ENCODE measurements at places on chromosomes 6 and 20.
A peak's percentile ranks its signal among the peaks of the same experiment; 100 is the strongest.

DNA sequence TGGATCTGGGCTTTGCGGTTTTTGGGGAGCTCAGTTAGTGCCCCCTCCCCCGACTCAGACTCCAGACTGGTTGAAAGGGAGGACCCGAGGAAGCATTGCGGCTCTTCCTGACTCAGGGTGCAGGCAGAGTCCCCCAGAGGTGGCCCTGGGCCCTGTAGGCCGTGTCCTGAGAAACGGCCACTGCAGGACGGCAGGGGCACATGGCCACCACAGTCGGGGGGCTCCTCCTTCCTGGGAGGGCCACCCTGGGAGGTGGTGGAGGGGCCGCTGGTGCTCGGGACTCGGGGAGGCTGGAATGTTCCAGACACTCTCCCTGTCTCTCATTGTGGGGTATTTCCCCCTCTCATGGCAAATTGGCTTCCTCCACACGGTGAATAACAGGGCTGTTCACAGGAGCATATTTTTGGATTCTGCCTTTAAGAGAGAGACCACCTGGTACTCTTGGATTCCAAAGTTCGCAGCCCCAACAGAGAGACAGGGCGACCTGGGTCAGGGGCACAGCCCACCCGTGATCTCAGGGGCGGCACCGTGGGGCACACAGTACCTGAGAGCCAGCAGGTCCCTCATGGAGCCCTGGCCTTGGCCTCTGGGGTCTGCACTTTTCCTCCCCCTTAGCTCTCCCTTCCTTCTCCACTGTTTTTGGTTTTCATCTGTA, 35.7 kb downstream of the FRMD1 start:
- no peak for DNase-seq

DNA sequence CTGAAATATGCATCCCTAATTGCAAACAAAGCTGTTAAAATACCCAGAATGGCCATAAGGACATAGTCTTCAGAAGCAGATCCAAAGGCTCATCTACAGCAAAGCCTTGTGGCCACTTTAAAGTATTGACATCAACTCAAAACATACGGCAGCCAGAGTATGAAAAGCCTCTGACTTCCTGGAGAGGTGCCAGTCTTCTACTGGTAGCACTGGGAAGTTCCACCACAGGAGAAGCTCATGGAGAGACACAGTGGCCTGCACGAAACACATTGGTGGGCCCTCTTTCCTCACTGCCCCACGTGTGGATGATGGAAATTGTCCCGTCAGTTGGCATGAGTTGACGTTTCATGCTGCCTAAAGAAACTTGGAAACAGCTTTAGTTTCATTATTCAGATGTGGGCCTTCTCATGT, 202.6 kb upstream of the HEY2 start:
- no peak for DNase-seq

DNA sequence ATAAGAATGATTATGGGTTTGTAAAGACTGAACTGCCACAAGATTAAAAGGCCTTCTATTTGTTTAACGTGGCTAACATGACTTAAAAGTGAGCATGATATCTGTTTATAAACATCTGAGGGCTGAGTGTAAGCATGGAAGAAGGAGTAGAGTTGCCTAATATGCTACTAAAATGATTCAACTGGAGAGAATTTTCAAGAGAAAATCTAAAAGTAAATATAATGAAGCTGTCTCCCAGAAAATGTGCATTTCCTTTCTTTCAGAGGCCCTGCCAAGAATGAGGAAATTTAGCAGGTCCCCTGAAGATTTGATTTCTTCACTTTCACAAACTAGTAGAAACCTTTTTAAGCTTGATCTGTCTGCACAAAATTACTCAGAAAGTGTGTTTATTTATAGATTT, 4.2 kb upstream of the EYA4 start:
- DNase-seq: no peak

- no peak for DNase-seq
Measured at GRCh38 chr6:52305411-52305810, 20.9 kb upstream of the MCM3 start.

DNA sequence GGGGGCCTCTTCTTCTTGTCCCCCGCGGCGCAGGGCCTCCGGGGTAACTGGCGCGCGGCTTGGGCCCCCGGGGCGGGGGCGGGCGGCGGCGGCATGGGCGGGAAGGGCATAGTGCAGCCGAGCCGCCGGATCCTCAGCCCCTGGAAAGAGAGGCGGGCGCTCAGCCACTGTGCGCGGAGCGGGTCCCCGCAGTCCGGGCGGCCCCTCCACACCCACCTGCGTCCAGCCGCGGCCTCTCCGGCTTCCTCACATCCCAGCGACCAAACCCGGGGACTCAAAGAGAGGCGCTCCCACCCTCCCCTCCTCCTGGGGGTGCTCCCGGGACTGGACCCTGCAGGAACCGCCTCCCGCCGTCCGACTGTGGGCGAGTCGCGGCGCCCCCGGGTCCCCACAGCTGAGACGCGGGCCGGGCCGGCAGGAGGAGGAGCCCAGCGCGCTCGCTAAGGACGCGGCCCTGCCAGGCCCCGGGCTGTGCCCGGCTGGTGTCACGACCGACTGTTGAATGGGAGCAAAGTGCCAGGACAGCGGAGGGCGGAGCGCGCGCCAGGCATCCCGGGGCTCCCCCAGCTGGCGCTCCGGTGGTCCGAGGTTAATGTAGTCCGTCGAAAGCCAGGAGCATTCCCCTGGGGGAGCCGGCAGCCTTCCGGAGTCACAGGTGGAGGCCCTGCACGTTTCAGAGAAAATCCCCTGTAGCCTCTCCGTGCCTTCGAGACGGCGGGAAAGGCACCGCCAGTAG, at the start of gene PRR18:
PRR18 (minus strand) TSS at position 360 of the 736 bp plus-strand sequence; CDS start at position 110, 250 bp downstream.
- DNase-seq: peak; percentile 62

DNA sequence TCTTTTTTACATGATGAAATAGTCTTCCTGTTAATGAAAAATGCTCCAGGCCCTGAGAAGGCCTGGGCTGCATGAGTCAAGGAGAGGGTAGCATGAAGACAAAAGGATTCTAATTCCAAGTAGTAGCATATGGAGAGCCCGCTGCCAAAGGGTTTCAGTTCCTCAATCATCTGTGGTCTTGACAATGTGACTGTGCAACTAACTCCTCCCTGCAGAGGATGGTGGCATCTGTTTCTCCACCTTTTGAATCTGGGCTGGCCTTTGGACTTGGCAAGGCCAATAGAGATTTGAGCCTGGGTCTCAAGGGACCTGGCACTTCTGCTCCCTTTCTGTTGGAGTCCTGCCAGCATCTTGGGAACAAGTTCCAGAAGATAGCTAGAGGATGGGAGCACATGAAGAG, 35.1 kb upstream of the ANKEF1 start:
- no peak for DNase-seq

- no peak for DNase-seq
Measured at GRCh38 chr6:143410859-143411270, 39.6 kb downstream of the ADAT2 start.

DNA sequence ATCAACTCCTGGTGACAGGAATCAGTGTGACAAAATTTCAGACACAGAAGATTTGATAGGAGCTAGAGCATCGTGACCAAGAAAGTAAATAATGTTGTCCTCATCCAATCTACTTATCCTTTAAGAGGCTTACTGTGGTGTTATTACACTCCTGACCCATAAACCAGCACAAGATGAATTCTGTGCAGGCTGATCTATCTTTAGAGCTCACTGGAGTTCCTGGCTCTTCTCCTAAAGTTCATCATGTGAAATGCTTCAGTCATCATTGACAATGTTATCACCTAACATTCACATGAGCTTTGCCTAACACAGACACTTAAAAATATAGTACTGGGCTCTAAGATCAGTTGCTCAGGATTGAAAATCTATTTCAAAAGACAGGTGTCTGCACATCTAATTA, 271.0 kb upstream of the HSF2 start:
- DNase-seq: no peak

- DNase-seq: no peak
Measured at GRCh38 chr20:24840121-24840713, 108.9 kb upstream of the CST7 start.

GRCh38 chr6:41917528-41917927, 3.4 kb downstream of the MED20 start:
- DNase-seq: no peak

DNA sequence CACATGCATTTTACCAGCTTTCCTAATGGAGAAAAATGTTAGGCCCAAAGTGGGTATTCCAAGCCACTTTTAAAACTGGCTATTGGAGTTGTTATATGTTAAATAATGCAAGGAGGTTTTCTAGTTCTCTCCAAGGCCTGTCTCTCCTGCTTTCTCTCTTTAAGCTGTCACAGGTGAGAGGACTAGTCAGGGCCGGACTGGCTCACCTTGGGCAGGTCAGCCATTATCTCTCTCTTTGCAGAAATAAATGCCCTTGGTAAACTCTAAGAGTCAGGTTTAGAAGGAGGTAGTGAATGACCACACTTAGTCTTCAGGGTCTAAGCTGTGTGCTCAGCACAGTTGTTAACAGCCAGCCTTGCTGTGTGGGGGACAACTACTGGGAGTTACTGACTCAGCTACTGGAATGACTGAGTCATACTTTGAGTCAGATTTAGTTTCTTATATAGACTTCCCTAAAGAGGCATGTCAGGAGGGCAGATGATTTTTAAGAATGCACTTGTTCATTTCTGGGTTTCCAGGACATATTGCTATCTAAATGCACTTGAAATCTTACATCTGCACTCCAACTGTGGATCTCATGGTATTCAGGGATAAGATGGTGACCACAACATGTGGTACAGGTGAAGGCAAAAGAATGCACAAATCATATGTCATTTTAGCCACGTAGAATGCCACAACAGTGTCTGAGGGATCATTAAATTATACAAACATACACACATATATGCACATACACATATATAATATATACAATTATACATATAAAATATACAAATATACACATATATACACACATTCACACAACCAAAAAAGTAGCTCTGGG, 719.4 kb downstream of the EPM2A start:
- DNase-seq: peak; percentile 33

DNA sequence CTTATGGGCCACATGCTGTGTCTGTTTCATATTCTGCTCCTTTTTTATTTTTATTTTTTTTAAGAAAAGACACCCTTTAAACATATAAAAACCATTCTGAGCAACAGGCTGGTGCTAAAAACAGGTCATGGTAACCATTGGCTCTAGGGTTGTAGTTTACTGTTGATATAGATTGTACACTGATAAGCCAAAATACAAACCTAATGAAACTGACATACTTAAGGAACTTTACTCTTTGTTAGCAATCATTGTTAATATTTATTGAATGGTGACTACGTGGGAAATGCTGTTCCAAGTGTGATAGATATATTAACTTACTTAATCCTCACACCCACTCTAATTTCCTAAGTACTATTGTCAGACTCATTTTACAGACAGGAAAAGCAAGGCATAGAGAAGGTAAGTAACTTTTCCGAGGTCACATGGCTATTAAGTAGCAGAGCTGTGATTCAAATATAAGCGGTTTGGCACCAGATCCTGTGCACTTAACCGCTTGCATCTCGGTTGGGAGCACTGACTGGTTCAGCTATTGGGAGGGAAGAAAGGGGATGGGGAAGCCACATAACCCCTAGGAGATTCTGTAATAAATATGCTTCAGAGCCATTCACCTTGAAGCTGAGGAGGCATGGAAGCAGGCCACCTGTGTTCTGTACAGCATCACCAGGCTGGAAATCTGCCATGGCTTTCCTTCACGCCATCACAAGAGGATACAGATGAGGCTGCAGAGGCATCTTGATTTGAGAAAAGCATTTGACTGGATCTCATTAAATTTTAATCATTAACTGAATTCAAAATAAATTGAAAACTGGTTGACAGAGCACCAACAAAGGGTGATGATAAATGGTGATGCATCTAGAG, 4.9 kb downstream of the TRAF3IP2 start:
- DNase-seq: no peak

DNA sequence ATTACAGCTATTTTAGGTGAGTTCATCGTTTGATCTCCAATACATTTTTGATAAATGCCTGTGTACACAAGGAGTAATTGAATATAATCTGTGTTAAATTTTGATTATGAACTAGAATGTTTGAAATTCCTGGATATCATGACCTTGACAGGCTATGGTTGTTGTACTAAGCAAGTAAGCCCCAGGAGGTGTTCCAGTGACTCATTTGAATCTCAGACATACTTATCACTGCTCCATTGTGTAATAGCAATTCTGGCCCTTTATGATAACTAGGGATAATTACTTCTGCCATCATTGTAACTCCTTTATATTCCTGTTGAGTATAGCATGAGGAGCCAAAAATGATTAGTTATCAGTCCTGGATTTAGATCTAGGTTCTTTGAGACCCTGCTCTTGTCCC, 1424.6 kb upstream of the ADGRB3 start:
- no peak for DNase-seq

GRCh38 chr6:136337121-136337520, 47.5 kb upstream of the BCLAF1 start:
- no peak for DNase-seq

DNA sequence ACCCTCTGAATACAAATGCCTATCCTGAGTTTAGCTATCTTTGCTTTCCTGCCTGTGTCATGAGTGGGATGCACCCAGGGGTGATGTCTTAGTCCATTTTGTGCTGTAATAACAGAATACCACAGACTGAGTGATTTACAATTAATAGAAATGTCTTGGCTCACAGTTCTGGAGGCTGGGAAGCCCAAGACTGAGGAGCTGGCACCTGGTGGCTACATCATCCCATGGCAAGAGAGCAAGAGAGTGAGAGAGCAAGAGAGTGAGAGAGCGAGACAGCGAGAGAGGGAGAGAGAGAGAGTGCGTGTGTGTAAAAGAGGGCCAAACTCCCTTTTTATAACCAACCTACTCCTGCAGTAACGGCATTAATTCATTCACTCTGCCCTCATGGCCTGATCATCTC, 76.8 kb downstream of the PRDM1 start:
- no peak for DNase-seq

DNA sequence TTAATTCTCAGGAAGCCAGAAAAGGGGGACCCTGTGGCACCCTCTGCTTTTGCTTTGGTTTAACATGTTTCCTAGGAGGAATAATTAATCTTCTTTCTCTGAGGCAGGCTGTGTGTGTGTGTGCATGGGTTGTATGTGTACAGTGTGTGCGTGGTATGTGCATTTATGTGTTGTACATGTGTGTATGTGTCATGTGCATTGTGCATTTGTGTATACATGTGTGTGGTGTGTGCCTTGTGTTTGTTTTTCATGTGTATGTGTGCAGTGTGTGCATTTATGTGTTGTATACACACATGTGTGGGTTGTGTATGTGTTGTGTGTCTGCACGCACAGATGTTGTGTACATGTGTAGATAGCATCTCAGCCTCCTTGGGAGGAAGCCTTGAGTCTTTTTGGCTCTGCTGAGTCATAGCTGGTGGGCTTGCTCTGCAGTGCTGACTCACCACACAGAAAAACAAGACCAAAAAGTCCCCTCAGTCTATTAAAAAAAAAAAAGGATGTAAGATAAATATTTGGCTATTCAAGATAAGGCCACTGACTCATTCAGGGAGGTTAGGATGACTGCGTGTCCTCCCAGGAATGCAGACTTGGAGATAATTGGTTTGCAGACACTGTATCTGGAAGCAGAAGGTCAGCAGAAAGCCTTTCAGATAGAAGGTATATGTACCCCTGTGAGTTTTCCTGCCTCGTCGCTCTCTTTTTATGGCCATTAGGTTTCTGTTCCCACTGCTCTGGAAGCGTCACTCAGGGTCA, 58.6 kb downstream of the SYNJ2 start:
- peak; percentile 75 for DNase-seq

- no peak for DNase-seq
Measured at GRCh38 chr6:55568808-55569439, 10.1 kb downstream of the HMGCLL1 start.

- no peak for DNase-seq
Measured at GRCh38 chr20:57148263-57148662, 118.2 kb downstream of the BMP7 start.
